Thoracic aorta endothelial cell (primary cell): ENCODE measurements at places on chromosomes 3 and 15. TPM values are rescaled to one million over a fixed set of nuclear protein-coding genes. Genes with fewer than 3 reads are reported as not detected.

LSMEM2 gene
- total RNA-seq, result not detected in 2 replicates

NLGN1 gene
- 52.5 and 55.5 TPM in 2 replicates for total RNA-seq

UROC1 gene
- total RNA-seq, result not detected in 2 replicates

LDHAL6B gene
- total RNA-seq, result not detected in 2 replicates

CCR8 gene
- total RNA-seq, result not detected in 2 replicates

ARNT2 gene
- total RNA-seq, result 0.27 and 0.93 TPM in 2 replicates

P2RY14 gene
- total RNA-seq, result not detected in 2 replicates

HACL1 gene
- total RNA-seq, result 40.2 and 49.3 TPM in 2 replicates

CTSH gene
- 1.1 and 3.6 TPM in 2 replicates for total RNA-seq

CCR4 gene
- under 0.01 and 0.22 TPM in 2 replicates for total RNA-seq

ETV5 gene
- 46.9 and 63.2 TPM in 2 replicates for total RNA-seq

ADAMTS9 gene
- total RNA-seq, result 138 and 392 TPM in 2 replicates

MESD gene
- 23.9 and 24.2 TPM in 2 replicates for total RNA-seq

DNAH12 gene
- under 0.01 and 0.14 TPM in 2 replicates for total RNA-seq

CPNE4 gene
- total RNA-seq, result not detected in 2 replicates

CRABP1 gene
- not detected in 2 replicates for total RNA-seq

CLDN18 gene
- not detected in 2 replicates for total RNA-seq

NR2E3 gene
- 0.22 and 0.27 TPM in 2 replicates for total RNA-seq

PLCB2 gene
- 0.40 and 21.8 TPM in 2 replicates for total RNA-seq
